ENCODE measurements at places on chromosomes 6 and 20.

DNA sequence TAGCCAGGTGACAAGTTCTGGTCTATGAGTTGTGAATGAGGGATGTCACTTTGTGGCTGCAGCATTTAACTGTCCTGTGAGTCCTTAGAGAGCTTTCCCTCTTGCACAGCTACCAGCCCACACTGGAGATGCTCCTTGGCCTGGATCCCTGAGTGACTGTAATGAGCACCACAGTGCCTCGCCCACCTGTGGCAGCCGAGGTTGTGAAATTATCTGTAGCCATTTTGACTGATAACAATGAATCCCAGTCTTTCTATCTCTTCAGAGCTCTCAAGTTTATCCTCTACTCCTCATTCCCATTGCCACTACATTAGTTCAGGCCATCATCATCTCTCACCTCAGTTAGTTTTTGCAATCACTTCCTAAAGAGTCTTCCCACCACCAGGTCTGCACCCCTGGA is 41.3 kb upstream of the BEND3 start:
- DNase-seq: no peak

DNA sequence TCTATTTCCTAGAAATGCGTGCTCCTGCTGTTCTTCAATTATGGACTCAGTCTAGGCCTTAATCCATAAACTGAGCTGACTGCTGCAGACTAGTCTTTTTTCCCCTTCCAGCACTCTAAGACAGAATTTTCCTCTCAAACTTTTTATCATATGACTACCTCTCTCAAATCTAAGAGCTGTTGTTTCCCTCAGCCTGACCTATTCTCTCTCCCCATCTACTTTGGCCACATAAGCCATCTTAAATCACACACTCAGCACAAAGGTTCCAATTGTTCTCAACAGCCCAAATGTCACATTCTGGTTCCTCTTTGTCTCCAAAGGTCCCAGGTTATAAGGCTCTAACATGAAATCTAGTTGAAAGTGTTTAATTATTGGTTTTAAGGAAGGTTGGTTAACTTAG is 85.2 kb downstream of the PRSS35 start:
- no peak for DNase-seq

DNA sequence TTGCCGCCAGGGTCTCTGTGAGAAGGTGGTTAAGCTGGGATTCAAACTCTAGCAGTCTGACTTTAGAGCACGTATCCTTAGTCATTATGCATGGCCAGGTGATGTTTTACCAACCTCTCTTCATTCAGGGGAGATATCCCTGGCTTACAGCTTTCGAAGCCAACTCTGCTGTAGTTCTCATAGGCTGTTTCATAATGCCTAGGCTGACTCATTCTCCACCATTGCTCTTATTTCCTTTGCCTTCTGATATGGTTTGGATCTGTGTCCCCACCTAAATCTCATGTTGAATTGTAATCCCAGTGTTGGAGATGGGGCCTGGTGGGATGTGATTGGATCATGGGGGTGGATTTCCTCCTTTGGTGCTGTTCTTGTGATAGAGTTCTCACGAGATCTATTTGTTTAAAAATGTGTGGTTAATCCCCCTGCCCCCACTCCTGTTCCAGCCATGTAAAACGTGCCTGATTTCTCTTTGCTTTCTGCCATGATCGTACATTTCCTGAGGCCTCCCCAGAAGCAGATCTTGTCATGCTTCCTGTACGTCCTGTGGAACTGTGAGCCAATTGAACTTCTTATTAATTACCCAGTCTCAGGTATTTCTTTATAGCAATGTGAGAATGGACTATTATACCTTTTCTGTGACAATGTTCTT is 94.6 kb upstream of the MAN1A1 start:
- no peak for DNase-seq

GRCh38 chr6:167092672-167093339 is 30.1 kb upstream of the CCR6 start:
- DNase-seq: no peak

DNA sequence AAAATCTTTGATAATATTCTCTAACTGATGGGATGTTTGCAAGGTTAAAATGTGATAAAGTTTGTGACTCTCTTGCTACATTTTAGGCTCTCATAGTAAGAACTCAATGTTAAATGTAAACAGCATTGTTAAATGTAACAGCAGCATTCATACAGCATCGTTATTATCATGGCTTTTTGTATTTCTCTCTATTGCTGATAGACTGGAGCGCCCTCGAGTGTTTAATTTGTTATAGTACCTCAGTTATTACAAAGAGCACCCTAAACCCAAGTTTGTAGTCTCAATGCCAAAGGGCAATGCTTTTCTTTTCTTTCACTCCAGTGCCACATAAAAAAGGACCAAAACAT is 14.9 kb upstream of the TTPAL start:
- DNase-seq: peak; percentile 31

DNA sequence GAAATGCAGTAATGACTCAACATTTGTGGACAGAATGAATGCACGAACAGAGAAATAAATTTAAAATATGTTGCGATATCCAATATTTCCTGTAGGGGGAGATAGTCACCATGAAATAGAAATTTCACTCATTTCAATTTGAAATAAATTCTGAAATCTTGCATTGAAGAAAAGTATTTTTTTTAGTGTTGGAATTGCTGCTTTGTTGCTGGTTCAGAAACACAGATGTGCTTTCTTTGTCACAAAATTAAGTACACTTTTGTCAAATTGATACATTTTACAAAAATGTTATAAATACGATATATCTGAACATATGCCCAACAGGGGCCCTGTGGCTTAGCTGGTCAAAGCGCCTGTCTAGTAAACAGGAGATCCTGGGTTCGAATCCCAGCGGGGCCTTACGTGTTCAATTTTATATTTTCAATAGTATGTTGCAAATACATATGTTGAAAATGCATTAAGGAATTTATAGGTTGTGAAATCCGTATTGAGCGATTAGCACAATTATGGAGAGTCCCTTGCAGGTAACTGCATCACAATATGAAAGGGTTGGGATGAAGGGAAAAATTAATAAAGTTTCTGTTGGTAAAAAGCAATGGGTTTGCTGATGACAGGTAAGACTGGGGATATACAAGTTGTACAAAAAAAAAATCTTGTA is 85.4 kb upstream of the PRSS16 start:
- DNase-seq: peak; percentile 74

- peak; percentile 74 for DNase-seq
Measured at GRCh38 chr6:30769853-30770524, 25.6 kb upstream of the IER3 start.

- no peak for DNase-seq
Measured at GRCh38 chr6:38305995-38306681, 333.6 kb downstream of the BTBD9 start.

- no peak for DNase-seq
Measured at GRCh38 chr6:21158873-21159272, 434.7 kb upstream of the SOX4 start.

DNA sequence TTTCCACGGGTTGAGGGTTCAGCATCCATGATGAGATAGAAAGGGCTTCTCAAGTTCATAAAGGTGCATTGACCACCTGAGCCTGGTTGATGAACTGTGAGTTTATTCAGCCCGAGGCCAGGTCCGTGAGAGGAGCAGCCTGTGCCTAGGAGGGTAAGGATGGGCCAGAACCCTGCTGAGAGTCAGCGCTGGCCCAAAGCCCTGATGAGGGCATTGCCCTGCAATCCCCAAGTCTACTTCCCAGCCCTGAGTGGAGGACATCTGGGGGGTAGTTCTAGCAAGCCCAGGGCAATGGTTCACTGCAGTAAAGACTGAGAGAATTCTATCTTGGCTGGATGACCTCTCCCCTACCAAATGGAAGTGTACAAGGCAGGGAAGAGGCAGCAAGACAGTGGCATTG is 123.3 kb upstream of the NXT1 start:
- no peak for DNase-seq

- peak; percentile 99 for DNase-seq
Measured at GRCh38 chr6:141326426-141326825, 806.3 kb upstream of the GJE1 start.

All from kidney tubule cell (primary cell).